ENCODE measurements at places on chromosomes 5 and 9.

DNA sequence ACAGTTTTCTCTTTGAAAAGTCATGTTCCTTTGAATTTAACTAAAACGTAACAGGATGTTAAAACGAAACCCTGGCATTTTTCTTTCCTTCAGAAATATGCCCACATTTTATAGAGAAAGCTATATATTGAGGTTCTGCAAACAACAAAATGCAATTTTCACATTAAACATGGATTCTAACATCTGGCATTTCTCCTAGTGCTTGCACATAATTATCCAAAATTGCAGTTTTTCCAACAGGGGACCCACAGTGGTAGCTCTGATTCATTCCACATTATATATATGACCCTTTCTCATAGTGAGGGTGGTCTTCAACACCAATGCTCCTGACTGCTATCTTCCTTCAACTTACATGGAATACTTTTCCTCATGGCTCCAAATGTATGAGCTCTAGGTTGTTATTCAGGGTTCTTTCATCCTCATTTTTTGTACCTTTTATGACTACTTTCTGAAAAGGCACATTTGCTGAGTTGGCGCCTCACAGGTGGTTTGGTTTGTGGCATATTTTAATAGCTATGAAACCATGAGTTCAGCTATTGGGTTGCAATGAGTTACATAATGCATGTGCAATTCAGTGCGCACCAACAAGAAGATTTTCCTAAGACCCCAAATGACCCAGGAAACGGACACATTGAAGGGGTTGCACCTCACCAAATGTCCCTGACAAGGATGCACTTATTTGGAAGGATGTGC, 551.7 kb downstream of the RAB3C start:
- DNase-seq = no peak

GRCh38 chr5:130316971-130317680, 412.9 kb downstream of the CHSY3 start:
- DNase-seq = no peak

GRCh38 chr9:13865869-13866268, 448.1 kb downstream of the NFIB start:
- no peak for DNase-seq

- no peak for DNase-seq
These were observed 69.2 kb downstream of the RALGPS1 start for GRCh38 chr9:126983767-126984166.

DNA sequence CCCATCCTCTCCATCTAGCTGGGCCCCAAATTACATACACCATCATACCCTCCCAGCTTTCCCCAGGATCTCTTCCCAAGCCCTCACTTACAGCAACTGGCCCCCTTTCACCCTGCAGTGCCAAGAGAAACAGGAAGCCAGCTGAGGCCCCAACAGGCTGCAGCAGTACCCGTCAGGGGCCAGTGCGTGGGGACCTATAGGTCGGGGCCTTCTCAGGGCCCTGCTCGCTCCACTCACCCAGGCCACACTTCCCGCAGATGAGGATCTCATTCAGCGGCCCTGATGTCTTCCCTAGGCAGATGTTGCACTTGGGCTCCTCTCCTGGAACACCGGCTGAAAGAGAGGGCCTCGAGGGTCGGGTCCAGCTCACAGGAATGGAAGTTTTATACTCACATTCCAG, 6.8 kb downstream of the PHF19 start:
- no peak for DNase-seq

DNA sequence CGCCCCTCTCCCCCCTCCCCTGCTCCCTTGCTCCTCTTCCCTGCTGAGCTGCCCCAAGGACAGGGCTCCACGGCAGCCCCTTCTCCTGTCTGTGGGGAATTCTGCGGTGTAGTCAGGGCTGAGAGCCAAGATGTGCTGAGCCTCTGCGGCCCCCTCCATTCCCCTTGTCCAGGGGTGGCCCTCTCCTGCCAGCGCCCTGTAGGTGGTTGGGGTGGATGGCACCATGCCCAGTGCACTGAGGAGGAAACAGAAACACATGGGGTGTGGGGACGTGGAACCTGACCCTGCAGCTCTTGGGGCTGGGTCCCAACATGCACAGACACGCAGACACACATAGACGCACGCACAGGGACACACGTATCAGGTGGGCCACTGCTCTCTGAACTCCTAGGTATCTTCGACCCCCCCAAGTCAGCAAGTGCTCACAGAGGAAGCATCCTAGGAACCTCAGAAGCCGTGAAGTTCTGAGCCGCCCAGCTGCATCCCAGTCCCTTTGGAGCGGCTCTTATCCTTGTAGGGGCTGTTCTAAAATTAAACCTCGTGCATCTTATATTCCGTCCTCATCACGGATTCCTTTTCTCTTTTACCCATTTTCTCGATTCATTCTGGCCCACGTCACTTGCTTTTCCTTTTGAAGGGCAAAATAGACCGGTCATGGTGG, 64.8 kb downstream of the HMCN2 start:
- no peak for DNase-seq

- no peak for DNase-seq
These were observed 64.3 kb downstream of the GRIN3A start for GRCh38 chr9:101674165-101674564.

- no peak for DNase-seq
These were observed 60.1 kb upstream of the ECM2 start for GRCh38 chr9:92595930-92596329.

DNA sequence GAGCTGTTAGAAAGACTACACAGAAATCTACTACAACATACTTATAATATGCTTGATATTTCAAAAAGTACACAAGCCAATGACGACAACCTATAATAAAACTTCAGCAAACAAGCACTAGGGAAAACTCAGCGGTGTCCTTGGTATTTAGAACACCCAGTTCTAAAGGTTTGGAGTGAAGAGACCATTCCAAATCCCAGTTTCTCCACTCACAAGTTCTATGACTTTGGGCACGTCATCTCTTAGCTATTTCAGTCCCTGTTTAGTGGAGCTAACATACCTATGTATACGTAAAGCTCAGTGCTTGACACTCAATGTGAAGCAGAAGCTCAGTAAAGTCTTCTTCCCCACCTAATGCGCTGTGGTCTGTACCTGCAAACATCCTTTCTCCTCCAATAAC, 52.8 kb downstream of the MLLT3 start:
- no peak for DNase-seq

- DNase-seq = no peak
These were observed 75.8 kb downstream of the GOLPH3 start for GRCh38 chr5:32098291-32098690.

DNA sequence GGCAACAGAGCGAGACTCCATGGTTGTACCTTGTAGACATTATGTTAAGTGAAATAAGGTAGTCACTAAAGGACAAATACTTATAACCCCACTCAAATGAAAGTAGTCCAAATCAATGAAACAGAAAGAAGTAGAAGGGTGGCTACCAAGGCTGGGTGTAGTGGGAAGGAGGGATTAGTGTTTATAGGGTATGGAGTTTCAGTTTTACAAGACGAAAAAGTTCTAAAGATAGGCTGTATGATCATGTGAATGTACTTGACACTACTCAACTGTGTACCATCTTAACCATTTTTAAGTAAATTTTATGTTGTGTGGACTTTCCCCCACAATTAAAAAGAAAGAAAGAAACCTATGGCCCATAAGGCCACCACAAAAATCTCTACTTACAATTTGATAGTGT, 32.2 kb downstream of the ALDH7A1 start:
- DNase-seq = no peak

DNA sequence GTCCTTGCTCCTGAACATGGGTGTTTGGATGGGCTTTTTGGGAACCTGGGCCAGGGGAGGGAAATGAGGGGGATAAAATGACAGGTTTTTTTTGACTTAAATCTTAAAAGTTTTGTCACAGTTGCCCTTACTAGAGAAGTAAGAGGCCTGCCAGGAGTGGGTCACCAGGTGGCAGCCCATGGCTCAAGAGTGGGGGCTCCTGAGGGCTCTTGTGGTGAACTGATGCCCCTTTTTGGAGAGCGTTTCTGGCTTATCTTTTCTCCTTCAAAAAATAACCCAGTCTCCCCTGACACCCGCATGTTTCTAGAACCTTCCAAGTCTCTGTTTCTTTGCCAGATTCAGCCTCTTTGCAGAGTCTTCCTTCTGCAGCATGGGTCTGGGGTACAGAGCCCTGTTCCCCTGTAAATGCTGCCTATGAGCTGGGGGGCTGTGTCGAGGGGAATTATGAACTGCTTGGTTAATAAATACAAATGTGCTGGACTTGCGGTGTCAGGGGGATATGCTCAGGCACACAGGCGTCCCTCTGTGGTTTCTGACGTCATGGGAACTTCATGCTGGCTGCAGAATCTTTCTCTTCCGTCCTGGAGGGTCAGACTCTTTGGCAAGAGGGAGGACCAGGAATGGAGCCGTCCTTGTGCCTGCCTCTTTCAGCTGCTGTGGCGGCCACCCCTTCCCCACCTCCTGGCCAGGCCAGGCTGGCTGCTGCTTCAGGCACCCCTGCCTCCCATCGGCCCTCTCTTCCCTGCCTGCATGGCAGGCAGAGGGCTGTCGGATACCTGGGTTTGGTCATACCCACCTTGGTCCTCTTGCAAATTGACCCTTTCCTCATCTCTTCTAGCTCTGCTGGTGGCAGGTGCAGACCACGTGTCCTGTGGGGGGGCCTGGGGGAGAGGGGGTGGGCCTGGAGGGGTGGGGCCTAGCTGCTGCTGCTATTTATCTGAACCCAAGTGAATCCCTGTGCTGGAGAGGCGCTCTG, 30.1 kb downstream of the PTPA start:
- DNase-seq = no peak

- DNase-seq = peak; percentile 59
These were observed 23.2 kb upstream of the PTGS1 start for GRCh38 chr9:122347348-122348287.

- DNase-seq = no peak
These were observed 67.9 kb downstream of the KIAA1958 start for GRCh38 chr9:112554516-112554915.

- no peak for DNase-seq
These were observed 151.7 kb upstream of the ELL2 start for GRCh38 chr5:96113170-96113939.

DNA sequence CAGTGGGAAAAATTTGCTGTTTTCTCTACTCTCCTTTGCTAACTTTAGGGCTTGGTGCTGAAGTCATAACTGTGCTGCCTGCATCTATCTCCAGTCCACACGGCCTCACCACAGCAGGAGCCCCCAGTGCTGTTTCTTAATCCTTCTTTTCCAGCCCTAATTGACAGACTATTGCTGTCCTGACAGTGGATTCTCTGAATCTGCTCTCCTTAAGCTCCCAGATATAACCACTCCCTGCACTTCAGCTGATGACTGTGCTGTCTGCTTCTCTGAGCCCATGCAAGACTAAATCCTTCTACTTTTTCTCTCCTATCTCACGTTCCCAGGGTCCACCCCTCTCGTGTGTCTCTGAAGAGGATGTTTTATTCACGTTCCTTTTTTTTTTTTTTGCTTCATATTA, 19.7 kb upstream of the GRIA1 start:
- DNase-seq = no peak

GRCh38 chr5:51997949-51998348, 614.7 kb downstream of the ISL1 start:
- no peak for DNase-seq
